Fibroblast of the conjunctiva (primary cell): ENCODE measurements at places on chromosomes 11 and 22.

- no peak for DNase-seq
Observed at GRCh38 chr11:2670541-2671100, 29.2 kb downstream of the KCNQ1OT1 start.

DNA sequence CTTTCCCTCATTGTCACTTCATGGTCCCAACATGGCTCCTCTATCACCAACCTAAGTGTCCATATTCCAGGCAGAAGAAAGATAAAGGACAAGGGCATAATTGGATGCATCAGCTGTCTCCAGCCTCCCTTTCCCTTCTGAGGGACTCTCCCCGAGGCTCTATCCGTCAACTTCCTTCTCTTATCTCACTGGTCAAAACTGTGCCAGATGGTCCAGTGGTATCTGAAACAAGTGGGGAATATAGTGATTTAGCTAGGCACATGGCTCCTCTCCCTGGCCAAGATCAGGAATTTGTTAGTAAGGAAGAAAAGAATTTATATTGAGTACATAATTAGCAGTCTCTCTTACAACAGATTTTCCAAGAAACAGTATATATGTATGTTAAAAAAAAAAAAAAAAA lies 12.6 kb upstream of the SPON1 start:
- DNase-seq = no peak

- no peak for DNase-seq
Observed at GRCh38 chr11:77083566-77084245, 16.9 kb downstream of the CAPN5 start.

GRCh38 chr11:123228496-123229163 lies 33.6 kb upstream of the CLMP start:
- DNase-seq = no peak

DNA sequence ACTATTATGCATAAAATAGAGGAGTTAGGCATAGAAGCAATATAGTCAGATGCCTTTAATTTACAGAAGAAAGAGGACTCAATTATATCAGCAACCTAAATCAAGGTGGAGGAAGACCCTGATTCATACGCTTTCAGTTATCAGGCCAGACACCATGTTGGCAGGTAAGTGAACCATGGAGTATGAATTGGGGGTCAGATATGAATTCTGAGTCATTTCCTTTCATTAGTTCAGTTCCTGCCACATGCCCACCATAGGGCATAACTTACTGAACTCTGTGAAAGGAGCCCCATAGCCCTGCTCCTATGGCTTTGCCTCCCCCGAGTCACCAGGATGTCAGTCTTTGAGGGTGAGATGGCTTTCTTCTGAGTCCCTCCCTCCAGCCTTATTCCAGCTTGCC lies 15.1 kb downstream of the PATE2 start:
- no peak for DNase-seq

- DNase-seq = no peak
Observed at GRCh38 chr11:47464483-47464882, 15.5 kb upstream of the RAPSN start.

- peak; percentile 88 for DNase-seq
Observed at GRCh38 chr11:88555018-88555828, 217.7 kb upstream of the CTSC start.

DNA sequence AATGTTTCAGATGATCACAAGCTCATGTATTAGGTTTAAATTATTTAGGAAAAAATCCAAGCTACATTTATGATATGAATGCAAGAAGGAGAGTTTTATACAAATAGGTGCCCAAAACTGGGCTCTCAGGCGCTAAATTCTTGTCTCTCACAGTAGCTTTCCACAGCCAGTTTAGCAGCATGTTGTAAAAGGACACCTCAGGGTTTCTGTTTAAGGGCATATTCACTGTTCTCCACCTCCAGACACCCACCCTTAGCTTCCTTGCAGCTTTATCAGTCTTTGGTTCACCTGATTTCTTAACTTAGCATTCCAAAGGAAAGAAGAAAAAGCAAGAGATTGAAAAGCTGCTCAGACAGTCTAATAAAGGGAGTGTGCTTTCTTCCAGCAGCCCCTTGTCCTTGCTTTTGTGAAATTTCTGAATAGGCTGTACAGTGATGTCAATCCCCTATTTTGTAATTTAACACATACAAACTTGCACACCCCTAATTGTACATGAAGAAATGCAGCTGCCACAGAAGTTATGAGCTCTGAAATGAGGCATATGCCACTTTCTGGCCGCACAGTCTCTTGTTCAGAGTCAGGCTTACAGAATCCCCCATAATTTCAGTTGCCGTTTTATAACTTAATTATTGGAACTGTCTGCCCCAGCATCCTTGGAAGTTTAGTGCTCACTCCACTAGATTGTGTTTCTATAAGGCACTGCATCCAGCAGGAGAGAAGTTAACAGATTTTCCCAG lies 262.1 kb downstream of the DDX10 start:
- no peak for DNase-seq

DNA sequence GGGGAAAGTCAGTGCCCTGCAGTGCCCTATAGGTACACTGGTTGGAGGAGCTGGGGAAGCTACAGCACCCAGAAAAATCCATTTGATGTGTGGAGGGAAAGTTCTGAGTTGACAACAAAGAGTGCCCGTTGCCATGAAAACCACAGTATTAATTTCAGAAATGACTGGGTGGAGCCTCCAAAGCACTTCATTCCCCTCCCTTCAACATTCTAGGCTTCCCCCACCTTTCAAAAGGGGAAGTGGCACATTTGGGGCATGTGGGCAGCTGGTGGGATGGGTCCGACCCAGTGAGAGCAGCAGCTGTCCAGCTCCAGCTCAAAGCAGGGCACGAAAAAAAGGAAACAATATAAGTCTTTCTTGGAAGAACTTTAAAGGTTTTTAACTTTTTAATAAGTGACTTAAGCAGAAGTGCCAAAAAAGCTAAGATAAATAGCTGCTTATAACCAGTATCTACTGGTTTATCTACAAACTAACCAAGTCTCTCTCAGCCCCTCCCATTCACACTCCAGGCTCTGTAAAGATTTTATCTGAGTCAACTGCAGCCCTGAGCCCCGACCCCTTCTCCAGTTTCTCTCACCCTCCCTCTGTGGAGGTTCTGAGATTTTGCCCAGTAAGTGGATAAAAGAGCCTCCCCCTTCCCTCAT lies 9.0 kb upstream of the AHNAK start:
- DNase-seq = peak; percentile 63

GRCh38 chr11:73296501-73297230 lies 11.4 kb upstream of the ARHGEF17 start:
- no peak for DNase-seq

DNA sequence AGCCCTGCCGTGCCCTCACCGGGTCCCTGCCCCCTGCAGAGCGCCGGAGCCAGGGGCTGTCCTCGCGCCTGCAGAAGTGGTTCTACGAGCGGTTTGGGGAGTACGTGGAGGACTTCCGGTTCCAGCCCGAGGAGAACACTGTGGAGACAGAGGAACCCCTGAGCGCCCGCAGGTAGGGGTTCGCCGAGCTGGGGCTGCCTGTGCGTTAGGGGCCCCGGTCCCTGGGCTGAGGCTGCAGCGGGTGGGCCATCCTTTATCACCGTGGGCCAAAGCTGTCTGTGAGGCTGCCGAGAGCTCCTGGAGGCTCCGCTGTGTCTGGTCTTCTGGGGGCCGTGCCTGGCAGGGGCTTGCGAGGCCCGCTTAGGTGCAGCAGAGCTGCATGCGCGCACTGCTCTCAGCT lies 42.8 kb downstream of the GRAMD4 start:
- DNase-seq = no peak

- no peak for DNase-seq
Observed at GRCh38 chr11:119745112-119745511, 16.1 kb upstream of the NECTIN1 start.

- DNase-seq = no peak
Observed at GRCh38 chr22:43011079-43011478, 3.9 kb downstream of the PACSIN2 start.

DNA sequence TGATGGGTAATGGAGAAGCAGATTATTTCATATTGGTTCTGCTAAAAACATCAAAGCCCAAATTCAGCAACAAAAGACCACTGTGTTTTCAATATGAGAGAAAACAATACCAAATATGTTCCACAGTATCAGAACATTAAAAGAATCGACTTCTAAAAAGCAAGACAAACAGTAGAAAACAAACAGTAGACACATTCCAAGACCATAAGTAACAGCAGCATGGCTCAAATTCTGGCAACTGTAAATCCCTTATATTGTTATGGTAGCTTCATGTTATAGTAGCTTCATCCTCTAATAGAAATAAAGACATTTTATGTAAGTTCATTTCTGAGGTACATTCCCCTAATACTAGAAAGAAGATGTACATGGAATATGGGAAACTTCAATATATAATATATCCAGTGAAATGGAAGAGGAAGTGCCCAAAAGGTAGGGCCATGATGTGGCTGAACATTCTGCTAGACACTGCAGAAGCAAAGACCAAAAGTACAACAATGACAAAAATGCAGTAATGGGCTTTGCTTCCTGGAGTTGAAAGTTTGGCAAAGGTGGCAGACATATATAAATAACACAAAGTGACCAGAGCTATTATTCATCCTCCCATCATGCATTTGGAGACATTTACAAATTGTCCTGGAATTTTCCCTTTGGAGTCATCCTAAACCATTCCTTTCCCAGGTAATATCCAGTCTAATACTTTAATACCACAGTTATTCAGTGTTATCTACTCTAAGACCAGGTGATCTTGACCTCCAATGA lies 299.9 kb downstream of the DCDC1 start:
- no peak for DNase-seq

GRCh38 chr22:46604306-46604690 lies 15.9 kb upstream of the GRAMD4 start:
- no peak for DNase-seq

- no peak for DNase-seq
Observed at GRCh38 chr11:128291007-128291406, 296.4 kb downstream of the ETS1 start.

DNA sequence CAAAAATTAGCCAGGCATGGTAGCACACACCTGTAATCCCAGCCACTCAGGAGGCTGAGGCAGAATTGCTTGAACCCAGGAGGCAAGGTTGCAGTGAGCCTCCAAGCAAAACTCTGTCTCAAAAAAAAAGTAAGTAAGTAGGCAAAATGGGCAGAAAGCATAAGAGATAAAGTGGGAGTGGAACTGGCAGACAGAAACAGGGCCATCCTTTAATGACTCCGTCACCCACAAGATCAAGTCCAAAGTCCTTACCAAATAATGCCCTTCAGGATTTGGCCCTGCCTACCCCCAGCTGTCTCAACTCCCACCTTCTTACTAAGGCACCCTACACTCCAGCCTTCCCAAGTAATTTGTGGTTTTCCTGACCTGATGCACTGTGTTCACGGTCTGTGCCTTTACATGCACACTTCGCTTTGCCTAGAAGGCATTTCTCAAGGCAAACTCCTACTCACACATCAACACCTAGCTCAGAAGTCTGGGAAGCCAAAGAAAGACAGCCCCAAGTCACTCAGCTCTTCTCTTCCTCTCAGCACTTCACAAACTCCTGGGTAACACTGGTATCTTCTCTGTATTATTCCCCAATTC lies 6.1 kb downstream of the MAPK1 start:
- no peak for DNase-seq
